WTC11 (cell line): ENCODE measurements at places on chromosomes 16 and 17. TPM values are rescaled to one million over a fixed set of nuclear protein-coding genes. Genes with fewer than 3 reads are reported as not detected.

GJD3 gene
- total RNA-seq, result 1.4 to 2.3 TPM (median 2.0 TPM) in 3 replicates

- peaks cover 18% of the 10 kb centered on the region for H3K4me1 ChIP-seq
- no peak for DNase-seq
- no peak overlapping the region for H3K4me3 ChIP-seq
- peaks cover 5% of the 10 kb centered on the region for H3K27me3 ChIP-seq
Observed at GRCh38 chr16:84307209-84307954, 12.7 kb downstream of the WFDC1 start.

- no peaks in the 10 kb centered on the region for H3K36me3 ChIP-seq
- no peak for DNase-seq
- peaks cover 18% of the 10 kb centered on the region for H3K27me3 ChIP-seq
- H3K4me1 ChIP-seq, result peaks cover 17% of the 10 kb centered on the region
Observed at GRCh38 chr16:49462989-49463371, 89.4 kb downstream of the C16orf78 start.

FBXL16 gene
- total RNA-seq, result 22.7 to 28.6 TPM (median 27.3 TPM) in 3 replicates

- H3K4me1 ChIP-seq, result peaks cover 4% of the 10 kb centered on the region; the same call in 1 of the 2 replicates
- no peak overlapping the region for H3K4me3 ChIP-seq
- no peak overlapping the region for H3K27ac ChIP-seq
- no peaks in the 10 kb centered on the region; the same call in 1 of the 2 replicates for H3K27me3 ChIP-seq
Observed at GRCh38 chr17:79242873-79243602, 168.4 kb downstream of the ENGASE start.

ODAD4 gene
- 1.2 to 2.1 TPM (median 1.9 TPM) in 3 replicates for total RNA-seq

PPM1E gene
- 8.1 to 8.4 TPM (median 8.2 TPM) in 3 replicates for total RNA-seq

DNA sequence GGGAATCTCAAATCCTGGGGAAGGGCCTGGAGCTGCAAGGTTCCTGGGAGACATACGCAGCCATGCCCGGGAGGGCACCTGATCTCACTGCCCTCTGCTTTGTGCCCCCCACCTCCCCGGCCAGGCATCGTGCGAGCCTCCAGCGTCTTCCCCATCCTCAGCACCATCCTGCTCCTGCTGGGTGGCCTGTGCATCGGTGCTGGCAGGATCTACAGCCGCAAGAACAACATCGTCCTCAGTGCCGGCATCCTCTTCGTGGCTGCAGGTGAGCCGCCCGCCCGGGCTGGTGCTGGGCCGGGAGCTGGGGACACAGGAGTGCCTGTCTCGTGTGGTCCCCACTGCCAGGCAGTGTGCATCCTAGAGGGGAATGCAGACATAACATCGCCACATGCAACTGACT, 19.6 kb upstream of the CACNG1 start:
- no peak overlapping the region for H3K4me3 ChIP-seq
- H3K4me1 ChIP-seq, result peaks cover 2% of the 10 kb centered on the region
- H3K27me3 ChIP-seq, result no peaks in the 10 kb centered on the region
- no peak overlapping the region for H3K27ac ChIP-seq

DNA sequence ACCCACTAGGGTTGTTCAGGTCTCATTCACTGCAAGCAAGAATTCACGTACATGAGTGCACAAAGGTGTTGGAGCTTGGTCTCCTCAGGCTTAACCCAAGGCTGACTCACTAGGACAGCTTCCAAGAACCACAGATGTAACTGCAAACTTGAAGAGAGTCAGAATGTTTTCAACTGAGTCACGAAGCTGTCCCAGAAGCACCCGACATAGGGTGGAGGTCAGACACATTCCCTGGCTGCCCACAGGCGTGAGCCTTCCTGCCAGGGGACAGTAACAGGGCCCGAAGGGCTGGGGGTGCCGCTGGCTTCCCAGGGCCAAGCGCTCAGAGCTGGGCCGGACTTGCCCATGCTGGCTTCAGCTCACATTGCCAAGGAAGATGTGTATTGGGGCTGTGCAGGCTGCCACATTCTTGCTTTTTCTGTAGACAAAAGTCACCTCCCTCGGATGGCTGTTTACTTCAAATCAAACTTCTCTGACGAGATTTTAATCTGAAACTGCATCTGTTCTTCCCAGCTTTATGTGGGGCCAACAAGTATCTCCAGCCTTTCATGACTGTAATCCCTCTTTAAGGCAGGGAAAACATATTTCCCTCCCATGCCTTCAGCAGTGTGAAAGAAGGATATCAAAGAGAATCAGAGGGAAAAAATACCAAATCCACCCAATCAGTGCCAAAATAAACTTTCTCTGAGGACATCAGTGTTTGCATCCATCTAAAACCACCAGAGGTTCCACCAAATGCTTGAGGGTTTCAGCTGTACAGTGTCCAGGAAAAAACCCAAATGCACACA, 14.3 kb downstream of the CMTM3 start:
- H3K27ac ChIP-seq, result peak overlapping the region; percentile 19; the same call in 1 of the 2 replicates
- peaks cover 28% of the 10 kb centered on the region for H3K4me1 ChIP-seq
- H3K4me3 ChIP-seq, result no peak overlapping the region
- peaks cover 53% of the 10 kb centered on the region for H3K36me3 ChIP-seq

DNA sequence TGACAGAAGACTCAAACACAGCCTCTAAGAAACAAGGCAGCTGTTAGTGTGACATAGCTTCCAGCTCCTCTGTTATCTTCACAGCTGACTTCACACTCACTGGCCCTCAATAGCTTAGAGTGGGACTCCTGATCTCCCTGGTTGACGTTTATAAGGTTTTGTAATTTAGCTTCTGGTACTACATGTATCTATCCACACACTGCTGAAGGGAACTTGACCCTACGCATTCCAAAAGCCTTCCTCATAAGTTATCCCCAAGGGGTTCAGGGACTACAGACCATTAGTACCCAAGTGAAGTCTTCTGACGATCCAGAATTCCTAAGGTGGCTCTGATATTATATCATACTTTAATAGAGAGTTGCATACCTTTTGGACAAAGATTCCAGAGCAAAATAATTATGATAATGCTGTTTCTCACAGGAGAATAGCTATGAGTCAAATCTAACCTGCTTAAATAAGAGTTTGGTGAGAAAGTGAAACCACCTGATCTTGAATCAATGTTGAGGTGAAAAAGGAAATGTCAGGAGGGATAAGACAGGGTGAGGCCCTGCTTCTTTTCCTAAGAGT, 14.5 kb downstream of the ACACA start:
- no peaks in the 10 kb centered on the region for H3K4me1 ChIP-seq
- H3K27me3 ChIP-seq, result no peaks in the 10 kb centered on the region
- H3K4me3 ChIP-seq, result no peak overlapping the region
- H3K36me3 ChIP-seq, result no peaks in the 10 kb centered on the region
- DNase-seq, result no peak

DNA sequence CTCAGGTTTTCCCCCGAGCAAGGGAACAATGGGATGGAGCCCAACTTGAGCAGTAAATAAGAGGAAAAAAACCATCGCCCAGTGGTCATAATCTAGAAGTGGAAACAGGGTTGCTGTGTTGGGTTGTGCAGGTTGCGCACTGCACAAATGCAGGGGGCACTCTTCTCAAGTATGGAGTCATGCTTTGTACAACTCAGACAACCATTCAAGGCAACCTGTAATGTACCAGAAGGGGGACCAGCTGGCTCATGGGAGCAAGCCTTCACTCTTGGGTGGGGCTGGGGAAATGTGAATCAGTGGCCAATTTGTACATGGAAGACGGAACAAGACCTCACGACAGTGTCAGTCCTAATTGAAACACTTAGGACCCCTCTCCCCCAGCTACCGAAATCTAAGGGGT, 23.9 kb upstream of the LITAF start:
- H3K4me3 ChIP-seq, result no peak overlapping the region
- H3K27ac ChIP-seq, result no peak overlapping the region

FOXN1 gene
- not detected in 3 replicates for total RNA-seq

TBC1D3H gene
- not detected in 3 replicates for total RNA-seq

- H3K36me3 ChIP-seq, result no peaks in the 10 kb centered on the region
- no peaks in the 10 kb centered on the region for H3K27me3 ChIP-seq
- DNase-seq, result no peak
- H3K4me3 ChIP-seq, result no peak overlapping the region
Observed at GRCh38 chr17:31495022-31495885, 103.8 kb downstream of the RAB11FIP4 start.

DNA sequence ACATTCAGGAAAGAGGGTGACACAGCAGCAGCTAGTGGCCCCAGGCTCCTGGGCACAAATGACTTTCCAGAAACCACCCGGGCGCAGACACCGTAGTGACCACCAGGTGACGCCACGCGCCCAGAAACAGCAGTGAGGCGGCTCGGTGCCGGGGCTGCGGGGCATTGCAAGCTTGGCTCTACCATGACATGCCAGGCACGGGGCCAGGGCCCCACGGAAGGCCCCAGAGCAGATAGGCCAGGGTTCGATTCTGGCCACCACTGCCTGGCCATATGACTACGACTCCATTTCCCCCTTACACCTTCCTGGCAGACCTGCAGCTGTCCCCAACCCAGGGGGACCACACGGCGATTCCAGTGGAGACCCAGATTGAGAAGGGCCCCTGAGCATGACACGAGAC, 6.7 kb downstream of the RHBDF1 start:
- no peak overlapping the region for H3K27ac ChIP-seq
- no peak overlapping the region for H3K4me3 ChIP-seq
- H3K27me3 ChIP-seq, result no peaks in the 10 kb centered on the region

GRCh38 chr16:80166082-80166481, 374.7 kb upstream of the DYNLRB2 start:
- H3K27me3 ChIP-seq, result no peaks in the 10 kb centered on the region
- H3K4me3 ChIP-seq, result no peak overlapping the region
- H3K4me1 ChIP-seq, result no peaks in the 10 kb centered on the region
- peaks cover 4% of the 10 kb centered on the region for H3K36me3 ChIP-seq

DNA sequence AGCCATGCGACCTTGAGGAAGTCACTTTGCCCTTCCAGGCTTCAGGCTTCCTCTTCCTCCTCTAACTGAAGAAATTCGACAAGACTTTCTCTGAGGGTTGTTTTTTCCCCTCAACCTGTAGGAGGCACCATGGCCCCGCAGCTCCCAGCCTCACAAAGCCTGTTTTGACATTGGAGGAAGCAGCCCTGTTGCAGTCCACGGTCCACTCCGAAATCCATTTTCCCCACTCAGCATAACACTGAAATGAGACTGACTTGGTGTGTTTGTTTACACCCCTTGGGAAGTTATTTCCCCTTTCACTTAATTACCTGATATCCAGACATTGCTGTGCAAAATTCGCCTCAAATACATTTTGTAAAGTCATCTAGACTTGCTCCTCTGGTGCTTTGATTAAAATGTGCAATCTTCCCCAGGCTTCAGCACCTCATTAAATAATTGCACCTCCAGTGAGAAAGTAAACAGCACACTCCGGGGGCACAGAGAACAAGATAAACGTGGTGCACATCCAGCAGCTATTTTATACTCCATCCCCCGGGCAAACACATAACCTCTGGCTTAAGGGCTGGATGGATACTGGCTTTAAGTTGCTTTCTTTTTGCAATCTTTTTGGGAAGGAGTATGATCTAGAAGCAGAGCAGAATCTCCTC, 41.4 kb upstream of the PIRT start:
- H3K4me1 ChIP-seq, result no peaks in the 10 kb centered on the region
- H3K27ac ChIP-seq, result no peak overlapping the region

CACNG3 gene
- not detected in 3 replicates for total RNA-seq

CWC25 gene
- 16.1 to 17.3 TPM (median 17.1 TPM) in 3 replicates for total RNA-seq

DNA sequence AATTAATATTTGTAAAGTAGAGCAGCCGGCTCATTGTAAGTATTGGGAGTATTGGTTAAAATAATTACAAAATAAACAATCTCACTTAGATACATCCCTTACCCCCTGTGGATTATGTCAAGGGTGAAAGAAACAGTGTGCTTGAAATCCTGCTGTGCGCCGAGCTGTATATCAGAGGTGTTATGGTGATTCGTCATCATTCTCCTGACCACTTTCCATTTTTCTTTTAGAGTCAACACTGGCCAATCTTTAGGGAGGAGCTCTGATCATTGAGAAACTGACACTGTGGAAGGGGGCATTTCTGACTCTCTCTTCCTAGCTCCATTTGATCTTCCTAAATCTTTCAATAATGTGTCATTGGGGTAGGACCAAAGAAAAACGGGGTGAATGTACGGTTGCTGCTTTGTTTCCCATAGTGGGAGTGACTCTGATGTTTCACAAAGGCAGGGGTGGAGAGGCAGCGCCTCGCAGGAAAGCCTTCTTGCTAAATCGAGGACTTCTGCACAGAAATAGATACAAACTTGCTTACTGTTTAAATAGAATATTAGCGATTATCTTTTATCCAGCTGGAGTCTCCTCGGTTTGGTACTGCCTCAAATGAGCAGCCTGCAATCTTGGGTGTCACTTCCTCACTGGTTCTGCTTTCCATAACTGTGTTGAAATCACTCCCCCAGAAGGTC, 123.4 kb downstream of the PRKCB start:
- peaks cover 7% of the 10 kb centered on the region for H3K4me1 ChIP-seq
- no peak overlapping the region for H3K27ac ChIP-seq
- DNase-seq, result no peak

KCTD5 gene
- 24.8 to 27.8 TPM (median 27.2 TPM) in 3 replicates for total RNA-seq

- H3K27ac ChIP-seq, result no peak overlapping the region
- H3K4me1 ChIP-seq, result no peaks in the 10 kb centered on the region
- peaks cover 13% of the 10 kb centered on the region for H3K27me3 ChIP-seq
- DNase-seq, result no peak
- peaks cover 93% of the 10 kb centered on the region for H3K36me3 ChIP-seq
Observed at GRCh38 chr16:6510261-6510660, 822.4 kb upstream of the RBFOX1 start.

DNA sequence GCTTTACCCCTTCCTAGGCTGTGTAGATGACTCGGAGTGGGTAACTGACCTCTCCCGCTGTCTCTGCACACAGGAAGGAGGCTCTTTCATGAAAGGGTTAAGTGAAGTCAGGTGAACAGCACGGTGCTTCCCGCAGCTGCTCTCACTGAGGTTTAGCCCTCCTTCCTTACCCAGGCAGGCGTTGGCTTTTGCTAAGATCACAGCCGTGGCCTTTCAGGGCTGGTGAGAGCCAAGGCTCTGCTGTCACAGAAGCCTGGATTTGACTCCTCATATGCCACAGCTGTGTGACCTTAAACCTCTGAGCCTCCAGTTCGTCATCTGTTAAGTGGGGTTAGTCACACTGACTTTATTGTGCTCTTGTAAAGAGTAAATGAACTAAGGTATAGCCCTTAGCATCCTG, 90.9 kb upstream of the PLCG2 start:
- no peak overlapping the region for H3K4me3 ChIP-seq
- H3K27ac ChIP-seq, result no peak overlapping the region
- no peak for DNase-seq
- H3K36me3 ChIP-seq, result peaks cover 16% of the 10 kb centered on the region; the same call in 1 of the 2 replicates
- no peaks in the 10 kb centered on the region for H3K27me3 ChIP-seq

AANAT gene
- 0.17 to 0.57 TPM in 2 of 3 replicates, not detected in the other for total RNA-seq

NEUROD2 gene
- total RNA-seq, result not detected in 3 replicates

GRCh38 chr16:79283578-79283977, 317.0 kb downstream of the MAF start:
- H3K36me3 ChIP-seq, result no peaks in the 10 kb centered on the region
- H3K27ac ChIP-seq, result no peak overlapping the region
- no peak for DNase-seq

- no peak overlapping the region for H3K4me3 ChIP-seq
- no peak overlapping the region for H3K27ac ChIP-seq
- H3K4me1 ChIP-seq, result peaks cover 11% of the 10 kb centered on the region
- no peak for DNase-seq
- H3K36me3 ChIP-seq, result no peaks in the 10 kb centered on the region
Observed at GRCh38 chr17:9123594-9124553, 102.6 kb downstream of the NTN1 start.

- H3K27ac ChIP-seq, result no peak overlapping the region
- H3K4me1 ChIP-seq, result peaks cover 7% of the 10 kb centered on the region; the same call in 1 of the 2 replicates
- no peak for DNase-seq
- H3K27me3 ChIP-seq, result no peaks in the 10 kb centered on the region; the same call in 1 of the 2 replicates
Observed at GRCh38 chr16:66227766-66228530, 138.5 kb upstream of the CDH5 start.

GRCh38 chr16:85269165-85269564, 156.9 kb upstream of the CIBAR2 start:
- H3K4me3 ChIP-seq, result no peak overlapping the region
- DNase-seq, result no peak
- no peaks in the 10 kb centered on the region for H3K27me3 ChIP-seq
- peaks cover 4% of the 10 kb centered on the region for H3K4me1 ChIP-seq
- peak overlapping the region; percentile 73; the same call in 1 of the 2 replicates for H3K27ac ChIP-seq

GRCh38 chr17:75549246-75550138, 24.0 kb downstream of the LLGL2 start:
- peaks cover 7% of the 10 kb centered on the region; the same call in 1 of the 2 replicates for H3K36me3 ChIP-seq
- H3K27me3 ChIP-seq, result no peaks in the 10 kb centered on the region
- peak overlapping the region; percentile 95 for H3K27ac ChIP-seq
- peak overlapping the region; percentile 62 for H3K4me3 ChIP-seq
